Cortex of kidney (tissue), 1 donor: ENCODE measurements at places on chromosomes 3 and 15.

DNA sequence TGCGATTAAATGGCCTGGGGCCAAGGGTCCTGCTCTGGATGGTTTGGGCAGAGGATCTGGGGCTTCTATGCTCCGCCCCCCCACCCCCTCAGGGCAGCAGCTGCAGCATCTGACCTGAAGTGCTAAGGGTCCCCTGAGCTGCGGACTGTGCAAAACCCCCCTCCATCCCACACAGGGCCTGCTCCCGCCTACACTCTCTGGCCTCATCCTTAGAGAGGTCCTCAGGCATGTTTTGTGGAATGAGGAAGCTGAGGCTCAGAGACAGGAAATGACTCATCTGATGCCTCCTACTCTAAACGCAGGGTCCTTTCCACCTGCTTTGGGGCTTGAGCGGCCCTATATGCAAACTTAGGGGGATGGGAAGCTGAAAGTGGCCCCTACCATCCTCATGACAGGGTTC is 59.5 kb upstream of the CTSH start:
- no peak for DNase-seq

DNA sequence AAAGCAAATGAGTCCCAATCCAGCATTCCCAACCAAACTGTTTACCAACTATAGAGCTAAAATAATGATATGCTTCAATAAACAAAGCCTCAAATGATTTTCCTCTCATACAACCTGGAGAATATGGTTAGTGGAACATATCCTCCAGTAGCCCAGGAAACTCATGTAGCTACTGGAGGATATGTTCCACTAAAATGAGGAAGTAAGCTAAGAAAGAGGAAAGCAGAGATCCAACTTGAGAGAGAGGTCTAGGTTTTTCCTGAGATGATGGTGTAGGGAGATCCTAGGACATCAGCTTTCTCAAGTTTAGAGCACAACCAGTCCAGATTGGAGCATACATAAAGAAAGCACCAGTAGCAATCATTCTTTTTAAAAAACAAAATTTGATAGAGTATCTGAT is 44.6 kb upstream of the SLC4A7 start:
- DNase-seq: no peak

GRCh38 chr3:50324351-50325112 is 2.0 kb upstream of the HYAL2 start:
- DNase-seq: no peak

GRCh38 chr3:186182850-186183249 is 74.0 kb upstream of the ETV5 start:
- DNase-seq: no peak

- no peak for DNase-seq
Measured at GRCh38 chr3:20701641-20702040, 515.6 kb upstream of the SGO1 start.

GRCh38 chr15:51155891-51156290 is 61.2 kb upstream of the TNFAIP8L3 start:
- no peak for DNase-seq

DNA sequence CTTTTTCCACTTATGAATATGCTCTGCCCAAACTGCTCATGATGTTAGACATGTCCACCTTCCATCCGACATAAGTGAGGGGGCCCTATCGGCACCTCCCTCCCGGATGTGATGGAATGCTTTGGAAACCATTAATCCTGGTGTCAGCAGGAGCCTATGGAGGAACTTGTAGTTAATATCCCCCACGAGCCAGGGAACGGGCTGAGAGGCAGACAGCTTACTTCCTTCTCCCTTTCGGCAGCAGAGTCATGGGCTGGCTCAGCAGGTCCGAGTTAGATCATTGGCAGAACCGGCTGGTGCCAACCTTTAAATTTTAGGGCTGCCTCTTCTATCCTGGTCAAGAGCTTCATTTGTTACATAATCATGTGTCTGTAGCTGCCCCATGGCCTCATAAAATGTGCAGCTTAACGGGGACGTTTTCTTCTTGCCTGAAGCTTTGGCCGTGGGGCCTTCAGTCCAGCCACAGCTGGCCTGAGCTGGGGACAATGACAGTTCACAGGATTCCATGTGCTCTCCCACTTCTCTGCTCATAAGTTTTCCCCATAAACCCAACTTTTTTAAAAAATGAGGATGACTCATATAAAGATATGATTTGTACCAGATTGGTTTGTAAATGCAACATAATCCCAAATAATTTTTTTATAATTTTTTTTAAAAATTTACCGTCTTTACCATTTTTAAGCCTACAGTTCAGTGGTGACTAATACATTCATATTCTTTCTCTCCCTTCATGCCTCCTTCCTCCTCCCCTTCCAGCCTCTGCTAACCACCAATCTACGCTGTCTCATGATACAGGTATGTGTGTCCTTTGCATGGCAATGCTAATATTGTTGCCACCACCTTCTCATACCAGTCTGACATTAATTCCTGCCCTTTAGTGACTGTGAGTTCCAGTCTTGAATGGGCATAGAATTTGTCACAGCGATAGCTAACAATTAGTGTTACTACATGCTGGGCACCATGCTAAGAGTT is 62.2 kb upstream of the RGMA start:
- no peak for DNase-seq

GRCh38 chr3:196186651-196187573 is 24.3 kb downstream of the ZDHHC19 start:
- DNase-seq: no peak

DNA sequence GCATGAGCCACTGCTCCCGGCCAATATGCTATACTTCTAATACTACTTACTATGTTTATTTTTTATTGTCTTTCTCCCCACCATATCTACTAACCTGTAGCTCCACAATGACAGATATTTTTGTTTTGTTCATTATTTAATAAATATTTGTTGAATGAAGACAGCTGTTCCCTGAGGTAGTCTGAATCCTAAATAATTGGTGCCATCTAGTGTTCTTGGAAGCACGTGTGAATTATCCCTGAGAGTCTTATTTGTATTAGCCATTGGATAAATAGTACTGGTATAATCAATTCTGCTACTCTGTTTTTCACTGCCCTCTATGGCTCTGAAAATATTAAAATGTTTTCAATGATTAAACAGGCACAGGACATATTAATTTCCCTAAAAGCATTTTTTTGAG is 5.6 kb upstream of the APPL1 start:
- no peak for DNase-seq

DNA sequence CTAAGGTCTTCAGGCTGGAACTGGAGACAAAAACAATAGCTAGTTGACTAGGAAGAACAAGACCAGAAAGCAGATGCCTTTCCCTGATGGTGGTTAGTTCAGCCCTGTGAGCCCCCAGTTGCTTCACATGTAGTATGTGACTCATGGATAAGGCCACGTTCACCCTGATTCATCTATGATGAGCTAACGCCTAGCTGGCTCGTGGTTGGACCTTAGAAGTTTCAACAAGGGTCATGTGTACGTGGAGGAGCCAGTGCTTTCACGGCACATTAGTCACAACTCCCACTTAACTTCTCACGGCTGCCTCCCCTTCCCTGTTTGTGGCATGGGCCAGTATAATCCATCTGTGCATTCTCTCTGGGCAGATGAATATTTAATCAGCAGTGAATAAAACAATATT is 20.6 kb downstream of the COL8A1 start:
- DNase-seq: no peak

- no peak for DNase-seq
Measured at GRCh38 chr3:60743631-60744164, 507.6 kb downstream of the FHIT start.

GRCh38 chr3:78659386-78659987 is 1108.3 kb downstream of the ROBO1 start:
- DNase-seq: no peak

GRCh38 chr3:34868935-34869334 is 770.4 kb upstream of the ARPP21 start:
- no peak for DNase-seq

DNA sequence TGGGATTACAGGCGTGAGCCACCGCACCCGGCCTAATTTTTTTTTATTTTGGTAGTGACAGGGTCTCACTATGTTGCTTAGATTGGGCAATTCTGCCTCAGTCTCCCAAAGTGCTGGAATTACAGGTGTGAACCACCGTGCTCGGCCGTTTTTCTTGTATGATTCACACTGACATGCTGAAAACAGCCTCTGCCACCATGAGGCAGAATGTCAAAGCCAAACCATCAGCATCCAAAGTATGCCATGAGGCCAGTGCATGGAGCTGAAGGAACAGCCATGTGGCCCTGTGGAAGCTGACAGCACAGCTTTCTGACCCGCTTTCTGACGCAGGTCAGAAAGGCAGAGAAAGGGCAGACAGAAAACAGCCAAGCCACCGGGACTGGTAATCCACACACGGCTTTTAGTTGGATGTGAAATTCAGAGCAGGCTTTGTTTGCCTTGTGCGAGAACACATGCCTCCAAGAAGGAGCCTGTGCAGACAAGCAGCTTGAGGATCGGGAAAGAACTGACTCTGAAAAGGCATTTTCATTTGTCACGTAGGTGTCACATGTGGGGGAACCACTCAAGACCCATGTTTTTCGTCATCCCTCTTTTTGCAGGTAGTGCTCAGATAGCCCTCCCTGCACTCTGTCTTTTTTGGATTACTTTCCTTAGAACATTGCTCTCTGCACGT is 25.1 kb downstream of the XYLB start:
- DNase-seq: no peak

DNA sequence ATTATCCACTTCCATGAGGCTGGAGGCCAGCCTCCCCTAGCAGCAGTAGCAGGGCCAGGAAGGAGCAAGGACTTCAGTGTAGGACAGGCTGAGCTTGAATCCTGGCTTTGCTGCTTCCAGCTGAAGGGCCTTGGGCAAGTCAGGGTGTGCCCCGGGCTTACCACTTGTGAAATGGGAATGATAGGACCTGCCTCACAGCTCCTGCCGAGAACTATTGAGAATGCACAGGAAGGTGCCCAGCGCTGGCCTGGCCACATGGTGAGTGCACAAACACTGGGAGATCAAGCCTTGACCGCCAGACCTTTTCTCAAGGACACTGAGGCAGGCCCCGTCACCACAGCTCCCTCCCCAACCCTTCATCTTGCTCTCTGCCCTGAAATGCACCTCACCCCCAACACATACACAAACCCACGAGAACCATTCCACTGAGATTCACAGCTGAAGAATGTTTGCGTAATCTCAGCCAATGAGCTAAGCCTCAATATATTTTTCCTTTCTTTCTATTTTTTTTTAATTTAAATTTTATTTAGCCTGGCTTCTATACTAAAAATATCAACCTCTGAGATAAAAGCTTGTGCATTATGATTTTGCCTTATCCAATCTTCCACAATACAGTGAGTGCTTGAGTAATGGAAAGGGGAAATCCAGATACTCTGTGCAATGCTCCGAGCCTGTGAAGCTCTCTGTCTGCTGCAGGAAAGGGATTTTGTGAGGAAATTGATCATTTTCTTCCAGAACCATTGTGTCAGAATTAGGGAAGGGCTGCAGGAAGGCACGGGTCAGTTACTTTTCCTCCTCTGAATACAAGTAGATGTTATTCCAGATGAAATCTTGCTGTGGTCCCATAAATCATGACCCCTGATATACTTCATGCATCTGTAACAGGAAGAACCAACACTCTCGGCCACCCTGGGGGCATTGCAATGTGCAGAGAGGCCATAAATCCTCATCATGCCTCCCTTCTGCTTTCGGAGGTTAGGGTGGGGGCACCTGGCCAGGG is 193.9 kb downstream of the TLE3 start:
- no peak for DNase-seq

DNA sequence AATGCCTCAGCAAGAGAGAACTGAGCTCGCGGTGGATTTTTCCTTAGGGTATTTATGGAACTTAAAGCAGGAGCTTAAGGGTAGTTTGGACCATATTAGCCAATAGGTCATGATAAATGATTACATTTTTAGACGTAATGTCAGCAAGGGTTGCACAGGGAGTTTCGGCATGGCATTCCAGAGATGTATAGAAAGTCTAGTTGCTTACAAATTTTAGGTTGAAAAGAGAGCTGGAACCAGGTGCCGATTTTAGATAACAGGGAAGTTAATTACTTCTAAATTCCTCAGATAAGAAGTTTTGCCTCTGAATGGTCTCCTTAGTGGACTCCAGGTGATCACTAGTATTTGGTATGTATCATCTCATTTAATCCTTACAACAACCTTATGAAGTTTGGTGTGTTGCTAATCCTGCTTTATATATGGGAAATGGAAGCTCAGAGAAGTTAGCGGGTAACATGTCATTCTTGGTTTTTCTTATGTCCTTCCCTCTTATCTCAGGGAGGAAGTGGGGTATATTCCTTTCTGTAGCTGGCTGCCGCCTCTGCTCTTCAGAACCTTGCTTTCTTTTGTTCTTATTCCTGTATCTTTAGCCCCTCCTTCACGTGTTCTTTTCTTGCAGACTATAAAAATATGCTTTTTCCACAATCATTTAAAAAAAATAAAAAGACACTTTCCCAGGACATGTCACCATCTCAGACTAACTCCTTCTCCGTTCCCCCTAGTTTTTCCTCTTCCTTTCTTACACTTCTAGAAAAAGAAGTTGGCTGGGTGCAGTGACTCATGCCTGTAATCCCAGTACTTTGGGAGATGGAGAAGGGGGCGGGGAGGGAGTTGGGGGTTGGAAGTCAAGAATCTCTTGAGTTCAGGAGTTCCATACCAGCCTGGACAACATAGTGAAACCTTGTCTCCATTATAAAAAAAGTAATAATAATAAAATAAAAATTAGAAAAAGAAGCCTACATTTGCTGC is 25.7 kb downstream of the IQGAP1 start:
- no peak for DNase-seq

DNA sequence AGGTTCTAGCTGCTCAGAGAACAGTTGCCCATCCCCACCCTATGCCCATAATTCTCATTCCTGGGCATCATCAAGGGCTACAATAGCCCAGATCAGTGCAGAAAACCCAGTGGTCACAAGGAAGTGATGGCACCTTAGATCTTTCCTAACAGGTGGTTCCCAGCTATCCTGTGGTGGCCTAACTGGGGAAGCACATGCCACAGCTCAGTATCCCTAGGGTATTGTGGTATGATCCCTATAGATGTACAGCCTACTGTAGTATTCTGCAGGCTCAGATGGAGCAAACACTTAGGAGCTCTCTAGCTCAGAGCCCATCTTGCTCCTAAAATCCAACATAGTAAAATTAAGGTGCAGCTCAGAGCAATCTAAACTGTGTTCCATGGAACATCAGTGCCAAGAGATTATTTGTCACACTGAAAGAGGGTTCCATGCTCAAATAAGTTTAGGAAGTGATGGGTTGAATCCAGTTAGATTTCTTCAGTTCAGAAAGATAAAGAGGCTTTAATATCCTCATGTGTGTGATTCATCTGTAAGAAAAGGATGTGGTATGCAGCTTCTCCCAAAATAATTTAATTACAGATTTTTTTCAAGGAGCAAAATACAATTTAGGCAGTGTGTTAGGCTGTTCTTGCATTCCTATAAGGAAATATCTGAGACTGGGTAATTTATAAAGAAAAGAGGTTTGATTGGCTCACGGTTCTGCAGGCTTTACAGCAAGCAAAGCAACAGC is 4.4 kb downstream of the A4GNT start:
- DNase-seq: no peak

DNA sequence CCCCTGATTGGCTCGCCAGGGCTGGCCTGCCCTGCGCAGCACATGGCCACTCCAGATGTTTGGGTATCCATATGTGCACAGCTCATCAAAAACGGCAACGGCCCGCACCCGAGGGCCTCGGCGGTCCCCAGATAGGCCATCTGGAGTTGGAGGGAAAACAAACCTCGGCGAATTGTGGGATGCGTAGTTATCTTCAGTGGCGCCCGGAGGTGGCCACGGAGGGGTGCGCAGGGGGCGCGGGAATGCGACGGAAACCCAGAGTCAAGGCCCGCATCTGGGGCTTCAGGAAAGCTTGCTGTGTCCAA is 156.5 kb downstream of the TLE3 start:
- no peak for DNase-seq

- no peak for DNase-seq
Measured at GRCh38 chr3:51373658-51374421, 11.3 kb upstream of the MANF start.

- no peak for DNase-seq
Measured at GRCh38 chr15:79641841-79642240, 209.7 kb downstream of the MINAR1 start.
